ENCODE measurements at places on chromosomes 3 and 15.

- DNase-seq, result no peak
These were observed 222.0 kb upstream of the GAP43 start for GRCh38 chr3:115401298-115401697.

DNA sequence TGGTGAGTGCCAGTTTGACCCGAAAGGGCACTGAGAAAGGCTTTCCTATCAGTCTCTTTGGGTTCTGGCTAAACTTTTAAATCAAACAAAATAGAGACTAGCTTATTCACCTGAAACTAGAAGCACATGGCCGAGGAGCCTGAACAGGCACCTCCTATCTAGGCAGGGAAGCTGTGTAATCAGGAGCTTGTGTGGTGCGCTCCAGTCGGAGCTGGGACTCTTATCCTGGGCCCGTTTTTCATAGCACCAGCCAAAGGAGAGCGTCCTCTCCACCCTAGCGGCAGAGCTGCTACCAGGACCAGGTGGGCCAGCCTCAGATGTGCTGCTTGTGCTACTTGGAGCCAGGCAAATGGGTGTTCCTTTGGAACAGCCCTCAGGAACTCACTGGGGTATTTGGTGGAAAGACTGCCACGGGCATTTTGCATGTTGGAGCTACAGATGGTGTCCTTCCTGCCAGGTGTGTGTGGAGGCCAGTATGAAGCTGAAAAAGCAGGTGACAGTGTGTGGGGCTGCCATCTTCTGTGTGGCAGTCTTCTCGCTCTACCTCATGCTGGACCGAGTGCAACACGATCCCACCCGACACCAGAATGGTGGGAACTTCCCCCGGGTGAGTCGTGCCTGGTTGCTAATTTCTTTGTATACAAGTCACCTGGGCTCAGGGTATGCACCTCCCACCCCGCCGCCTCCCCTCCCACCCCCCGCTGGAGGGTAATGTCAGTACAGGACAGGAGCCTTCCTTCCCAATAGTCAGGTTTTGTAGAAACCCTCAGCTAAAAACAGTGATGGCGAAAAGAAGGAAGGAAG, 833 bp downstream of the MAN2A2 start:
- no peak for DNase-seq

DNA sequence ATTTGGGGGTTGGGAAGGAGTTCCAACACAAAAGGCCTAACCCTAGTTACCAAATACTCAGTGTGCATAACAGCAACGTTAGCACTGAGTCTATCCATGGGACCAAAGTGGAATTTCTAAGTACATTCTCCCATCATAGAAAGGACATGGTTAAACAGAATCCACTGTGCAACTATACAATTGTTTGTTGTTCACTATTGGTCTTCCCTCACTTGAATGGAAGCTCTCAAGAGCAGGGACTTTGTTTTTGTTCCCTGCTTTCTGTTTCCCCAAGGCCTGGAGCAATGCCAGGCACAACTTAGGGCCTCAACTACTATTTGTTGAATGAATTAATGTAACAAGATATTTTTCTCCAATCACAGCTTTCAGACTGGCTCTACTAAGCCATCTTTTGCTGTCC, 25.6 kb downstream of the COL8A1 start:
- no peak for DNase-seq

DNA sequence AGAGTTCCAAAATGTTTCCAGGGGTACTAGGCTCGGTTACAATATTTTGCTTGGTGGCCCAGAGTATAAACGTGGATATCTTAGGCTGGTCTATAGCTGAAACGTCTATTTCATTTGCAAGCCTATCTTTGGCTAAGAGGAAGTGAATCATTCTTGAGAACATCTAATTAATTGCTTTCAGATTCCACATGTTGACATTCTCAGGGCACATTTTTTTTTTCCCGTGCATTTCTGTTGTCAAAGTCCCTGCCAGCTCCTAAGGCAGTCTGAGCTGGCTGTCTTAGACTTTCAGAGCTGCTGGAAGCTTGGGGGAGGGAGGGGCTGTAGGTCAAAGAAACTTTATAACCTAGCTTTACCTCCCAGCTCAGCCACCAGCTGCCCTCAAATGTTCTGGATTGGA, 23.2 kb upstream of the LAMP3 start:
- no peak for DNase-seq

DNA sequence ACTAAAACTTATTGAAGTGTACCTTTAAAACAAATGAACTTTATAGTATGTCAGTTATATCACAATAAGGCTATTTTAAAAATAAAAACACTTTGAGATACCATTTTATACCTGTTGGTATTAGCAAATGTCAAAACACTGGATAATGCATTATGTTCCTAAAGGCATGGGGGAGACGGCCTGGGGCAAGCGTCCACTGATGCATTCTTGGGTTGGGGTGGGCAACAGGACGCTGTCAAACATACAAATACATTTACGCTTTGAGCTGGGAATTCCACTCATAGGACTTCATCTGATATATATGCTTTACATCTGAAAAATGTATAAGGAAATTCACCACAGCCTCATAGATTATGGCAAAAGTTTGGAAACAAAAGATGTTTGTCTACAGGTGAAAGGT, 7.6 kb upstream of the GATA2 start:
- no peak for DNase-seq

GRCh38 chr3:71119171-71119570, 464.4 kb downstream of the FOXP1 start:
- no peak for DNase-seq

GRCh38 chr3:29339016-29339833, 58.4 kb downstream of the RBMS3 start:
- DNase-seq, result no peak

DNA sequence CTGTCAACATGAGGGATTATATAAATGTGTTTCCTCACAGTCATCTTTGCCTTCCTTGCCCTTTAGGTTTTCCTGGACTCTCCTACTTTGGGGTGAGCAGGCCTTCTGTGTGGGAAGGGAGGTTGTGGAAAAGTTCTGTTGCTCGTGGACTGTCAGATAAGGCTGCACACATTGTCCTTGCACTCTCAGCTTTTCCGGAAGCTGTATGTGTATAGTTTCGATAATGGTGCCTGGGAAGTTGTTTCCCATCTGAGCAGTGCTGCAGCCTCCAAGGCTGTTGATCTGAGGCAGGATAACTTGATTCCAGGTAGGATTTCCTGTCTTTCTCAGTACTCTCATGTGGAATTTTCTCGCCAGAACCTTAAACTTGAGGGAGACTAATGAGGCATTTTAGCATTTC, 297.8 kb upstream of the AZI2 start:
- no peak for DNase-seq

GRCh38 chr3:34056951-34057390, 258.5 kb downstream of the PDCD6IP start:
- no peak for DNase-seq

DNA sequence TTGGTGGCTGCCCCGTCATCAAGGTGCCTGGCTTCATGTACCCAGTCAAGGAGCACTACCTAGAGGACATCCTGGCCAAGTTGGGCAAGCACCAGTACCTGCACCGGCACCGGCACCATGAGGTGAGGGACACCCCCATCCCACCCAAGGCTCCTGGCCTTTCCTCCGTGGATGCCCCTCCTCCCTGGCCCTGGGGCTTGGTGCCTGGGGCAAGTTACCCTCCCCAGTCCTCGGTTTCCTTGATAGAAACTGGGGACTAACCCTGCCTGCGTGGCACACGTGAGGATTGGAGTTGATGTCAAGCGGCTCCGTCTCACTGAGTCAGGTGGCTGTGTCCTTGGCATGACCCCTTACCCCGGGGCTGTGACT, 43.9 kb downstream of the DHX30 start:
- no peak for DNase-seq

- DNase-seq, result no peak
These were observed 222.2 kb upstream of the TRIM42 start for GRCh38 chr3:140455521-140456214.

- peak; percentile 7 for DNase-seq
These were observed 187.0 kb downstream of the UBE3A start for GRCh38 chr15:25251700-25252390.

DNA sequence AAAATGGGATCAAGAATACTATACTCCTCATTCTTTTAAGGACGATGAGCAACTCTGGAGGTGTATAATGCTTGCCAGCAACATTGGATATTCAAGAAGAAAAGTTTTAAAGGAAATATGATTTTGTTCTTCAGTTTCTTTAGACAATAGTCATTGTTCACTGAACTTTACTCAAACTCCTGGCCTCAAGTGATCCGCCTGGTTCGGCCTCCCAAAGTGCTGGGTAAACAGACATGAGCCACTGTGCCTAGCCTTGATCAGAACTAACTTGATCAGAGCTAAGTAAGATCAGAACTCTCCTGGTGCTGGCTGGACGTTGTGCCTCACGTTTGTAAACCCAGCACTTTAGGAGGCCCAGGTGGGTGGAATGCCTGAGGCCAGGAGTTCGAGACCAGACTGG, 12.6 kb downstream of the EFCAB12 start:
- no peak for DNase-seq

GRCh38 chr3:22392859-22393258, 641.8 kb upstream of the ZNF385D start:
- DNase-seq, result no peak

GRCh38 chr3:132445817-132446216, 28.5 kb downstream of the DNAJC13 start:
- DNase-seq, result no peak

DNA sequence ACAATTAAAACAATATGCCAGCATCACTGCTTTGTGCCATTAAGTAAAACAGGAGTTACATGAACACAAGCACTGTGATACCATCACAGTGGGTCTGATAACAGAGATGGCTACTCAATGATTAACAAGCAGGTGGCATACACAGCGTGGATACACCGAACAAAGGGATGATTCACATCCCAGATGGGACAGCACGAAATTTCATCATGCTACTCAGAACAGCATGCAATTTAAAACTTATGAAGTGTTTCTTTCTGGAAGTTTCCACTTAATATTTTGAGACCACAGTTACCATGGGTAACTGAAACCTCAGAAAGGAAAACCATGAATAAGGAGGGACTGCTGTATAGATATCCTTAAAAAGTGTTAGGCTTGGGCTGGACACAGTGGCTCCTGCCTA, 44.5 kb downstream of the SLC24A1 start:
- no peak for DNase-seq

DNA sequence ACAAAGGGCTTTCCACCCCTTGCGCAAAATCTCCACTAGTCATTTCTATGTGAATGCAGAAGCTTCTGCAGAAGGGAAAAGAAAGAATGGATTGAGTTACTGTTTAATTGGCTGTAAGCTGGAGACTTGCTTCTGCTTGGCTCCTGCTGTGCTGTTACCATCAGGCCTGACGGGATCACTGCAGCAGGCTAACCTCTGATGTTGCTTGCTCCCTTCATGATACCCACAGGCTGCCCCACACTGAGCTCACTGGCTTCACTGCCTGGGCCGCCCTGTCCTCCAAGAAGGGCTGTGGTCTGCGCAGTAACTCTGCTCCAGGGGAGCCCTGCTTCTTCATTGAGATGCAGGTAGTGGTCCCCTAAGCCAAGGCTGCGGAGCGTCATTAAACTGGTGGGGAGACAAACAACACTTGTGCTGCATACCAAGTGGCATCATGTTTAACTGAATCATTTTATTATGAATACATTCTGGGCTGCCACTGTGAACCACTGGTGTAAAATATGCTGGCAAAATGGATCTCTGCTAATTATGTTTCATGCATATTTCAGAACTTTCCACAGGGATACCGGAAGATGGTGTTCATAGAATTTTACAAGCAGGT, 78.6 kb downstream of the WDR49 start:
- no peak for DNase-seq

DNA sequence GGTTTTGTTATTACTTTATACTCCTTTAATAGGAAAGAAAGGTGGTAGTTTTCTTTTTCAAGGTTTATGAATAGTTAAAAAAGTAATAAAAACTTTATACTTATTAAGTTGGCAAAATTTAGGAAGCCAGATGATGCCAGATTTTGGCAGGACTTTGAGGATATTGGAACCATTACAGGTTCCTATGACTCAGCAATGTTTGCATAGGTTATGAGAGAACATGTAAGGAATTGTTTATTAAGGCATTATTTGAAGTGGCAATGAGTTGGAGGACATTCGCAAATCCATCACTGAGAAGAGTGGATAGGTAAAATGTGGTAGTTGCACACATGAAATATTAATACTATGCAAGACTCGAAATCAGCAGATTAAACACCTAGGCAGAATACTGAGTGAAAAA, 29.9 kb downstream of the CDAN1 start:
- DNase-seq, result no peak

DNA sequence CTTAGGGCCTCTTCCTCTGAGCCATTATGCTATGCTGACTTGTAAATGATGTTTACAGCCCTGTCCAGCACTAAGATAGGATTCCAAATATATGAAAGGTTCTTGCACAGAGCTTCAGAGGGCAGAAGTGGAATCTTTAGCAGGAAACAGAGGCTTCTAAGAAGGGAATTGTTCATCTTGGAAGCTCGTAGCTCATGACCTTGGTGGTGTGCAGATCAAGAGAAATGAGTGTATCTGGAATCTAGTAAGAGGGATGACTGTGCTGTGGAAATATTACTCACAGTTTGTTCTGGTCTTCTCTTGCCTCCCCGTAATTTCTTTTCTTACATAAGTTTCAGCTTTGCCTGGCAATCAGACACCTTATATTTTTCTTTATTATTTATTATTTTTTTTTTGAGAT, 175.8 kb downstream of the SPATA16 start:
- DNase-seq, result no peak

DNA sequence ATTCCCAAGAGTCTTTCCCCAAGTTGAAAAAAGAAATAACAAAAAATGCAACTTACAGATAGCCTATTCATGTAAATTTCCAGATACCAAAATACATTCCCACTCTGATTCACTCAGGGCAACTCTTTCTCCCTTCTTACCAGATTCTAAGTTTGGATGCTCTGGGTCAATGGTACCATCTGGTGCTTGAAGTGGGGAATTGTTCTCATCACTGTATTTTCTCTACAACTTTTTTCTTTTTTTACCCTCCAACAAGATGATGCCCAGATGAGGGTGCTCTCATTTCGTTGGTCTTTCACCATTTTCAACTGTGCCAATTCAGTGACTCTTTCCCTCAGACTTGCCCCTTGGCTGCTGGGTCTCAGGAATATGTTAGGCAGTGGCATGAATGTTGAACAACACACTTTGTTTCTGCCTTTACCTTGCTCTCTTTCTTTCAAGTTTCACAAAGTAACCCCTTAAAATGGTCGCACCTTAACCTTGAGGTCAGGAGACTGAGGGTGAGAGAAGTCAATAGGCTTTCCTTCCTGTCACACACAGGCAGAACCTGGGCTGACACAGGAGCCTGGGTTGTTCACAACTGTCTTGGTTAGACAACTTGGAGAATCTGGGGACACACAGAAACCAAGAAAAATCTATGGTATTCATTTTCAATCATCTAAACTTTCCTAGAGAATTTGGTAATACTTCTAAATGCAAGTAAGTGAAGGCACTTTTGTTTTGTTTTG, 330.7 kb upstream of the SLCO3A1 start:
- DNase-seq, result no peak

DNA sequence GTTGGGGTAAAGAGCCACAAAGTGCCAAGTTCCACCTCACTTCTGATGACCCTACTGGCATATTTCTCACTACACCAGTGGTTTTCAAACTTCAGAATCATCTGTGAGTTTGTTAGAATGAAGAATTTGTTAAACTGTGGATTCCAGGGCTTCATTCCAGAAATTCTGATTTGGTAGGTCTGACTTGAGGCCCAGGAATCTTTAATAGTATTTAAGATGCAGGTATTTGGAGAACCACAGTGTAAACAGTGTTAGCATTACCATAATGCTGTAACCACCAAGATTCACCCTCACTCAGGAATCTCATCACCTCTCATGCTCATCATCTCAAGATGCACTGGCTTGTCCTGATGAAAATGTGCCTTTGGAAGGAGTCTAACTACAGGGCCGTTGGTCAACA, 6.0 kb downstream of the KCNMB3 start:
- no peak for DNase-seq
